ENCODE measurements at places on chromosomes 13 and 19.
A peak's percentile ranks its signal among the peaks of the same experiment; 100 is the strongest.

- peaks cover 19% of the 10 kb centered on the region for H3K4me1 ChIP-seq
- peak within 1 kb of the TSS; percentile 64 for H3K27ac ChIP-seq
- H3K27me3 ChIP-seq: no peaks in the 10 kb centered on the region
- DNase-seq: no peak
- peaks cover 10% of the 10 kb centered on the region for H3K36me3 ChIP-seq
These were observed at the start of gene CAPS for GRCh38 chr19:5913739-5914357. TSS of gene CAPS (plus strand) at chr19:5914254. CDS start at chr19:5914407, 153 bp downstream.

- H3K27me3 ChIP-seq: peaks cover 30% of the 10 kb centered on the region
- no peak overlapping the region for H3K27ac ChIP-seq
- no peaks in the 10 kb centered on the region for H3K36me3 ChIP-seq
- DNase-seq: no peak
- no peak overlapping the region for H3K4me3 ChIP-seq
- H3K4me1 ChIP-seq: no peaks in the 10 kb centered on the region
These were observed 6.7 kb downstream of the SIGLEC6 start for GRCh38 chr19:51524666-51525264.

DNA sequence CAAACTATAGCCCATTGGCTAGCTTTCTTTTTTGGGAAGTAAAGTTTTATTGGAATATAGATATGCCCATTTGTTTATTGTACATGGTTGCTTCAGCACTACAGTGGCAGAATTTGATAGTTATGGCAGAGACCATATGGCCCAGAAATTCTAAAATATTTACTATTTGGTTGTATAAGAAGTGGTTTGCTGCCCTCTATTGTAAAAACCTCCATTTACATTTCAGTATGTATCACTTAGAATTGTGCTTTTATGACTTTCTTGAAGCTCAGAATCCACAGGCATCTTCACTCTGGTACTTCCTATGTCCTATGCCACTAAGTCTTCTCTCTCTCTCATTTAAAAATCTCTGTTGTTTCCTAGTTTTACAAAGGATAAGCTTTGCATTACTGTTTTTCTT, 37.7 kb downstream of the DLEU7 start:
- H3K27me3 ChIP-seq: no peaks in the 10 kb centered on the region
- no peak overlapping the region for H3K27ac ChIP-seq
- no peak for DNase-seq
- peaks cover 3% of the 10 kb centered on the region for H3K36me3 ChIP-seq

- H3K27ac ChIP-seq: no peak overlapping the region
- peaks cover 6% of the 10 kb centered on the region for H3K36me3 ChIP-seq
- H3K27me3 ChIP-seq: peaks cover 18% of the 10 kb centered on the region
- peaks cover 16% of the 10 kb centered on the region for H3K4me1 ChIP-seq
These were observed 4.8 kb upstream of the CCDC70 start for GRCh38 chr13:51856998-51857397.

GRCh38 chr19:8163759-8164158, 14.4 kb upstream of the FBN3 start:
- no peak overlapping the region for H3K4me3 ChIP-seq
- H3K4me1 ChIP-seq: no peaks in the 10 kb centered on the region
- H3K27me3 ChIP-seq: peaks cover 2% of the 10 kb centered on the region
- no peaks in the 10 kb centered on the region for H3K36me3 ChIP-seq
- DNase-seq: no peak

- H3K27ac ChIP-seq: no peak overlapping the region
- H3K4me1 ChIP-seq: peaks cover 14% of the 10 kb centered on the region
- H3K27me3 ChIP-seq: no peaks in the 10 kb centered on the region
These were observed 332.0 kb downstream of the GPC6 start for GRCh38 chr13:93558637-93559036.

DNA sequence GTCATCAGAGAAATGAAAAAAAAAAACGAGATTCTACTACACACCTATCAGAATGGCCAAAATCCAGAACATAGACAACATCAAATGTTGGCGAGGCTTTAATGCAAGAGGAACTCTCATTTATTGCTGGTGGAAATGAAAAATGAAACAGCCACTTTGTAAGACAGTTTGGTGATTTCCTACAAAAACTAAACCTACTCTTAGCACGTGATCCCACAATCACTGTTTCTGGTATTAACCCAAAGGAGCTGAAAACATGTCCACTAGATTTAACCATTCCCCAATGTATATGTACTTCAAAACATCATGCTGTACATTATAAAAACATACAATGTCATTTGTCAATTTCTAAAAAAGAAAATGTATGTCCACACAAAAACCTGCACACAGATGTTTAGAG, 13.0 kb downstream of the MYCBP2 start:
- no peaks in the 10 kb centered on the region for H3K36me3 ChIP-seq
- DNase-seq: no peak
- no peaks in the 10 kb centered on the region for H3K27me3 ChIP-seq
- H3K4me1 ChIP-seq: peaks cover 6% of the 10 kb centered on the region
- no peak overlapping the region for H3K4me3 ChIP-seq

GRCh38 chr13:67792151-67792676, 562.1 kb upstream of the PCDH9 start:
- H3K4me1 ChIP-seq: peaks cover 8% of the 10 kb centered on the region
- no peak overlapping the region for H3K4me3 ChIP-seq
- no peak overlapping the region for H3K27ac ChIP-seq
- H3K36me3 ChIP-seq: no peaks in the 10 kb centered on the region

DNA sequence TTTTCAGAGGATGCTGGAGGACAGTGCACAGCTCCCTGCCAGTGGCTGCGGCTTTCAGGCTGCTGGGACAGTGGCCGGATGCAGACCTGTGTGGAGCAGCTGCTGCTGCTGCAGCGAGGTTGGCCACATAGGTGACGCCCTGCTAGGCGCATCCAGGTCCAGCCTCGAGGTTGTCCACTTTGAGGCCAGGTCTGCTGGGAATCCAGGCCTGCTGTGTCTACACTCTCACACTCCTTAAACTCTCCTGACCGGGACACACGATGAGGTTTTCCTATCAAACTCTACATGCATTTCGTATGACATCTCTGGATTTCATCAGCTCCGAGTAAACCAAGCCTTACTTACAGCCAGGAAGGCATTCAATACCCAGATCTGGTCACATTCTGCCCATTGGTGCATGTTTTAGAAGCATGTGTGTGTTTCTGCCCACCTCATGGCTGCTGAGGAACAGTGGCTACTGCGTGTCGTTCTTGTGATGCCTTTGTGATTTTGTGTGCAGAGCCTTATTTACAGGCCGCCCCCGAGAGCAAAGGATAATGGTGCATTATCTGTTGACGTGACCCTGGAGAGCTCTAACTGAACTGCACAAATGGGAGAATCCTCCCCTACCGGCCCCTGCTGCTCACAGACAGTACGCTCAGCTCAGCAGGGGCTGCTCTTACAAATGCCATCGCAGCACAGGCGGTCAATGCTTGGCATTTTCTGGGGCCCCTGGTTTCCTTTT, 12.3 kb upstream of the MCF2L start:
- no peaks in the 10 kb centered on the region for H3K36me3 ChIP-seq
- peaks cover 29% of the 10 kb centered on the region for H3K4me1 ChIP-seq
- no peak overlapping the region for H3K27ac ChIP-seq
- no peaks in the 10 kb centered on the region for H3K27me3 ChIP-seq
- DNase-seq: no peak
- H3K4me3 ChIP-seq: no peak overlapping the region

DNA sequence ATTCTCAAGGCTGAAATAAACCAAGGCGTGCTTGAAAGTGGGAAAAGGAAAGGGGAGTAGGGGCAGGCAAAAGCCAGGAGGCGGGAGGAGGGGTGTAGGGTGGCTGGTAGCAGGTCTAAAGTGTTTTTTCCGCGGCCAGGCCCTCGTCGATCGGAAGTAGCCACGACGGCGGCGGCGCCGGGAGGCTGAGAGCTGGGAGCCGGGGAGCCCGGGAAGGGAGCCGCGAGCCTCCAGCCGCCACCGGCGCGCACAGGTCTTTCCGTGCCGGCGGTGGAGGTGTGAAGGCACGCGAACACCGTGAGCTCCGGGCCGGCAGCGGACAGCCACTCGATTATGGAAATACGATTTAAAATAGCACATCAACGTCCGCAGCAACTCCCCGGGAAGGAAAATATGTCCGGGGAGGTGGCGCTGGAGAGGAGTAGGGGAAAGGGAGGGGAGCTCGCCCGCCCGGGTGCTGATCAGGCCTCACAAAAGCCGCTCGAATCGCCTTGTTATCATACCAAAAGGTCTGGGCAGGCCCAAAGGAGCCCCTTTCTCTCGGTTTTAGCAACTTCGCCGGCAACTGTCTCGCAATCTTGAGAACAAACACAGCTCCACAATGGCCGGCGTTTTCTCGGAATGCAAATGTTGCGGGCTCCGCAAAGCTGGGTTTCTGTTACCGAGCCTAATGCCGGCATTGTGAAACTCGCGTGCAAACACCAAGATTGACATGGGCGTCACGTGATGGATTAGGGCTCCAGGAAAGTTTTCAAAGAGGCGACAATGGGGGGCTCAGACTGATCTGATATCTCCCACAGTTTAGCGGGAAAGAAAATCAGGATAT, 2.9 kb upstream of the PCDH8 start:
- H3K27ac ChIP-seq: peak overlapping the region; percentile 96

- no peak overlapping the region for H3K4me3 ChIP-seq
- no peaks in the 10 kb centered on the region for H3K27me3 ChIP-seq
- peaks cover 14% of the 10 kb centered on the region for H3K36me3 ChIP-seq
- H3K27ac ChIP-seq: peak overlapping the region; percentile 89
These were observed 14.7 kb downstream of the SMARCA4 start for GRCh38 chr19:10975374-10976130.

- peaks cover 35% of the 10 kb centered on the region for H3K27me3 ChIP-seq
- no peak for DNase-seq
- H3K4me1 ChIP-seq: no peaks in the 10 kb centered on the region
- no peak overlapping the region for H3K4me3 ChIP-seq
- H3K36me3 ChIP-seq: no peaks in the 10 kb centered on the region
These were observed 162.3 kb upstream of the ZNF536 start for GRCh38 chr19:30209617-30210600.

DNA sequence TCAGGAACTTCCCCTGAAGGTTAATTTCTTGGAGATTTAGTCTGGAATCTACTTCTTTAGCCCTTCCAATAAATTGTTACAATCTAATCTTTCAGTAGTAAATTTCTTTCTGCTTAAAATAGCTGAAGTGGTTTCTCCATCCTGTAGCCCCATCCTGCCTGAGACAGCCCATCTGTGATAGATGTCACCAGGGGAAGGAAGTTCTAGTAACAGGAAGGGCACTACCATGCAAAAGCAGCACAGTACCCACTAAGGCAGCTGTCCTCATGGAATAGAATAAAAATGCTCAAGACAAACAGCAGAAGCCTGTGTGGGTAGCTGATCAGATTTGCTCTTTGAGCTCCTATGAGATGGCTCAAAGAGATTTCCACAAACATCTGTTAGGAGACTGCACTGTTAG, 1036.5 kb downstream of the SLITRK5 start:
- peaks cover 9% of the 10 kb centered on the region for H3K4me1 ChIP-seq
- H3K27me3 ChIP-seq: no peaks in the 10 kb centered on the region
- no peak overlapping the region for H3K27ac ChIP-seq
- H3K36me3 ChIP-seq: no peaks in the 10 kb centered on the region

- no peak for DNase-seq
- no peak overlapping the region for H3K27ac ChIP-seq
- no peaks in the 10 kb centered on the region for H3K36me3 ChIP-seq
These were observed 174.9 kb downstream of the TNFSF13B start for GRCh38 chr13:108444448-108444847.

DNA sequence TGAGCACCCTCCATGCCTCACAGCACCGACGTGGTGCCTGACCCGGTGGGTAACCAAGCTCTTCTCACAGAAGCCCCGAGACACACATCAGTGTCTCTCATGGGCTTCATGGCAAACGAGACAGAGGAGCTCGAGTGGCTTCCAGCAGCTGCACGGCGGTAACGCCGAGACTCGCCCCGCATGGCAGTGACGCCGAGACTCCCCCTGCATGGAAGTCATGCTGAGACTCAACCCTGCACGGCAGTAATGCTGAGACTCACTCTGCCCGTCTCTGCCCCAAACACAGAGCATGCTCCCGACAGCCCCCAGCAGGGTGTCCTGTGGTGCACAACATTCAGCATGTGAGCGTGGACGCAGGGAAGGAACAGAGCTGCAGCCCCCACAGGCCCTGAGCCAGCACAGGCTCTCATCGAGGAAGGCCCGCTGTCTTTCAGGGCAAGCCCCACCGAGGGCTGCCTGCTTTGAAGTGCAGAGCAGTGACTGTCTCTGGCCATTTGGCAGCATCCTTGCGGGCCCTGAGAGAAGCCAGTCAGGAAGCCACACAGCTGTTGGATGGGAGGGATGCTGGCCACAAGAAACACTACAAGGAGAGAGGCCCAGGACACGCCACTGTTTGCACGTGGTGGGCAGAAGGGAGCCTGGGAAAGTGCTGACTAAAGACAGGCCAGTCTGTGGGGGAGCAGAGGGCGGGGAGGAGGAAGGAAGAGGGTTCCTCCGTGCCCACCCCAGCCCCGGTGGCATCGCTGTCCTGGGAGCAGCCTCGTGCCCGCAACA, 9.5 kb downstream of the GAS6 start:
- no peaks in the 10 kb centered on the region for H3K27me3 ChIP-seq
- H3K4me3 ChIP-seq: no peak overlapping the region
- DNase-seq: no peak
- no peaks in the 10 kb centered on the region for H3K36me3 ChIP-seq

DNA sequence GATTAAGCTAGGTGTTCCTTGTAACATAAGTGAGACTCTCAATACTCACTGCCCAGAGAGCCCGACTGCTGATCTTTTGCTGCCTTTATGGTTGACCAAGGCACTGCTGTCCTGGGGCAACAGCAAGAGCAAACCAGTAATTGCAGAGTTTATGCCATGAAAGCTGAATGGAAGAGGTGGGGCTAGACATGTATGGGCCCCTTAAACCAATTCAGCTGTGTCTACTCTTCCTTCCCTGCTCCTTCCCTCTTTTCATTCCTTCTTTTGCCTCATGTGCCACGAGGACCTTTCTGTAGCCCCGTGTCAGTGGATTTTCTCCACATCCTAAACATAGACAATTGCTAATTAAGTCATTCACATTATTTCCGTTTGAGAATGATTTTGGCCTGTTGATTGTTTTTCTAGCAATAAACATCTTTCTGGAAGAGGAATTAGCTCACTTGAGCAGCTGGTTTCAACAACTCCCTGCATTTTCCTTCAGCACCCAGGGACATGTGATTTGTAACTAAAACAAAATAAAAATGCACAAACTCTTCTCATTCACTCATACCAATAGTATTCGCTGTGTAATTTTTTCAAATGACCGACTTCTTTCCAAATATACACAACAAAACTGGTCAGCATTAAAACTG, 40.5 kb downstream of the RAP2A start:
- no peaks in the 10 kb centered on the region for H3K27me3 ChIP-seq
- H3K36me3 ChIP-seq: no peaks in the 10 kb centered on the region
- H3K4me3 ChIP-seq: no peak overlapping the region
- no peak overlapping the region for H3K27ac ChIP-seq
- H3K4me1 ChIP-seq: peaks cover 2% of the 10 kb centered on the region

Data from progenitor cell of endocrine pancreas (in vitro differentiated cells).